GM04503 (cell line): ENCODE measurements at places on chromosomes 16 and 17.

DNA sequence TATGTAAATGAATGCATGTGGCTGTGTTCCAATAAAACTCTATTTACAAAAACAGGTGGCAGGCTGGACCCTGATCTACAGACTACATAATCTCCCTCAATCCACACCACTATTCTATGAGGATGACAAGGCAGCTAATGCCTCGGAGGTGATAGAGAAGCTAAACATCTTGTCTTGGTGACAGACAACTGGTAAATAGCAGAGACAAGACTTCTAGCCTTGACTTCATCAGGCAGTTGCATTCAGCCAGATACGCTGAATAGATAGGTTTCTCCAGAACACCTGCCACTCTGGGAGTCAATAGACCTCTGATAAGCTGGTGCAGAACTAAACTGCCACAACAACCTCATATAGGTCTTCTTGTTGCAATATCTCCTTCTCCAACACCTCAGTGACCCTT, 3.3 kb downstream of the ATPAF2 start:
- no peak for DNase-seq

DNA sequence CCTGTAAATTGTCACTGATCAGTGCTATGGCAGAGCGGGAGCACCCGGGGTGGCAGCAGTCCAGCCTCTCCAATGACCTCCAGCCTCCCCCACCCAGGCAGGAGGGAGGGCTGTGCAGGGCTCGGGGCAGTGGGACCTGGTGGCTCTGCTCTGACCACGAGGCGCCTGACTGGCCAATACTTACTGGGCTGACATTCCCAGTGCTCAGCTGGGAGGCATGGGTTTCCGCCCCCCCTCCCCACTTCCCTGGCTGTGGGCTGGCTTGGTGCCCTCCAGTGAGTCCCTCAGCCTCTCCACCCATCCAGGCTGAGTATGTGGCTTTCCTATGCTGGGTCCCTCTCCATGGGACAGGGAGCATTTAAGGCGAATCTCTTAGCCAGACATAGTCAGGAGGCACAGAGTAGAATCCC, 2.7 kb downstream of the SOCS3 start:
- no peak for DNase-seq

- no peak for DNase-seq
These were observed 2.0 kb downstream of the ZNF319 start for GRCh38 chr16:57998486-57998885.

DNA sequence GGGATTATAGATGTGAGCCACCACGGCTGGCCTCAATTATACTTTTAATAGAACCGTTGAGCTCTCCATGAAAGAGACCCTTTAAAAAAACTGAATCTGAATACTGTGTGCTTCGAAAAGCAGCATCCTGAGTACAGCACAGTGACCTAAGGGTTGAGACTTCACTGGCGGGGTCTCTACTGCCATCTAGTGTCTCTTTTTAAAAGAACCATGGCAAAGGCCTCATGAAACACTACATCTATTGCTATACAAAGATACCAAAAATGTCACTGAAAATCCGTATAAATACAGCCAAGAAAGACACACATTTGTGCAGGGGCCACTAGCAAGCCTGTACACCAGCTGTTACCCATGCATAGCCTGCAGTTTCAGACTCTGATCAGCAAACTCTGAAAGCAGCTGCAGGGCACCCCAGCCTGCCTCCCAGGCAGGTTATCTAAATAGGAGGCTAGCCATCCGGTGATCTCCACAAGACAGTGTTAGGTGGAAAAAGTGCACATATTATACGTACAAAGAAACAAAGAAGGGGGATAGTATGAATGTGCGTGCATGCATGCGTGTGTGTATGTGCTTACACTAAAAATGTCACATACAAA, 35.3 kb downstream of the NPLOC4 start:
- DNase-seq, result no peak

DNA sequence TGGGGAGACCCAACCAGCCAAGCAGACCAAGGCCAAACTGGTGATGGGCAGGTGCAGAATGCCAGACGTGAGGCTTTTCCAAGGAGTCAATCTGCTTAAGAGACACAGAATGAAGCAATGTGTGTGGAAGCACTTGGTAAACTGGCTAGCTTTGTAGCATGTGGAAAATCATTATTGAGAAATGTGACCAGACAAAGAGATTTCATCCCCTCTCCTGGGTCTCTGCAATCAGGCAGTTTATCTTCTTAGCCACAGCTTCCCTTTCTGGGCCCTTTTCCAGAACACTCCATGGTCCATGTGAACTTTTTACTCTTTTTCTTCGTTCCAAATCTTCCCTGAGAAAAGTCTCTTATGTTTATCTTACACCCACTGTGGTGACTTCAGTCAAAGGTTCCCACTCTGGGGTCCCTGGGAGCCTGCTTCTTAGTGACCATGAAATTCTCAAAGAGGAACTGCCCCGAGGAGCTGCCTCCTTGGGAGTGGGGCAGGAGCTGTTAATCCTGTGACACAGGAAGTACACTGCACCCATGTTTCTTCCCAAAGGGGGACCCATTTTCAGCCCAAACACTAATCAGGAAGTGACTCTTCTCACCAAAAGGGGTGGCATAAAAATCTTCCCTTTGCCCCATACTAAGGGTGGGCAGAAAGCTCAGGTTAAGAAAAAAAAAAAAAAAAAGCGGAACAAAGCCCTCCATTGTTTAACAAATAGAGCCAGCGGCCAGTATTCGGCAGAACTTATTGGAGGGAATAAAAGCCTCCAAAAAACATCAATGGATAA, 346.2 kb upstream of the ASIC2 start:
- no peak for DNase-seq
